ENCODE measurements at places on chromosomes 13 and 19.

DNA sequence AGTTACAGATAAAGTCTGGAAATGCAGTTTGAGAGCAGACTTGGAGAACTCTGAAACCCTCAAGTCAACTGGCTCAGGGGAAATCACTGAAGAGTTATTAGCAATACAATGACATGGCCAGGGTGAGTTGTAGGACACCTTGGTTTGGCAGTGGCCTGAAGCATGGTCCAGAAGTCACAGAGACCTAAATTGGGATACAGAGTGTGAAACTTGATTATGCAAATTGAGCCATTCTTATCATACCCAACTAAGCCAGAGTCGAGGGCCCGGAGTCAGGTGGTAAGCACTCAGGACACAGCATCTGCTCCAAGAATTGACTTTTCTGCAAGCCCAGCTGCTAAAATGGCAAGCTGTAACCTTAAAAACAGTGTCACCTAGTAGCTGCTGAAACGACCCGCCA is 224.5 kb downstream of the DCLK1 start:
- DNase-seq: no peak

DNA sequence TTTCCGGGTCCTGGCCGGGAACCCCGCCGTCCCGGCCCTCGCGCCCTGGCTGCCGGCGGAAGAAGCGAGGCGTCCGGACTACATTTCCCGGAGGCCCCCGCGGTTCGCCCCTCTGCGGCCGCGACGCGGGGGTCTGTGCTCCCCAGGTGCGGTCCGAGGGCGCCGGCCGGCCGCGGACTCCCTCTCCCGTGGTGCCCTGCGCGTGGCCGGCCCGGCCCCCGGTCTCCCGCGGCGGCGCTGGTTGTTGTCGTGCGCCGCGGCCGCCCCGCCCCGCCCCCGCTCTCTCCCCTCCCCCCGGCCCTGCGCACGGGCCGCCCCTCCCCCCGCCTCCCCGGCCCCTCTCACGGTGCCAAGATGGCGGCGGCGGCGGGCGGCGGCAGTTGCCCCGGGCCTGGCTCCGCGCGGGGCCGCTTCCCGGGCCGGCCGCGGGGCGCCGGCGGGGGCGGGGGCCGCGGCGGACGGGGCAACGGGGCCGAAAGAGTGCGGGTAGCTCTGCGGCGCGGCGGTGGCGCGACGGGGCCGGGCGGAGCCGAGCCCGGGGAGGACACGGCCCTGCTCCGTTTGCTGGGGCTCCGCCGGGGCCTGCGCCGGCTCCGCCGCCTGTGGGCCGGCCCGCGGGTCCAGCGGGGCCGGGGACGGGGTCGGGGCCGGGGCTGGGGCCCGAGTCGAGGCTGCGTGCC is at the start of gene KMT2B:
Gene KMT2B, plus strand, starts transcription at position 339 of the 680 bp plus-strand sequence. Its CDS starts 16 bp downstream, at position 355.
- no peak for DNase-seq

DNA sequence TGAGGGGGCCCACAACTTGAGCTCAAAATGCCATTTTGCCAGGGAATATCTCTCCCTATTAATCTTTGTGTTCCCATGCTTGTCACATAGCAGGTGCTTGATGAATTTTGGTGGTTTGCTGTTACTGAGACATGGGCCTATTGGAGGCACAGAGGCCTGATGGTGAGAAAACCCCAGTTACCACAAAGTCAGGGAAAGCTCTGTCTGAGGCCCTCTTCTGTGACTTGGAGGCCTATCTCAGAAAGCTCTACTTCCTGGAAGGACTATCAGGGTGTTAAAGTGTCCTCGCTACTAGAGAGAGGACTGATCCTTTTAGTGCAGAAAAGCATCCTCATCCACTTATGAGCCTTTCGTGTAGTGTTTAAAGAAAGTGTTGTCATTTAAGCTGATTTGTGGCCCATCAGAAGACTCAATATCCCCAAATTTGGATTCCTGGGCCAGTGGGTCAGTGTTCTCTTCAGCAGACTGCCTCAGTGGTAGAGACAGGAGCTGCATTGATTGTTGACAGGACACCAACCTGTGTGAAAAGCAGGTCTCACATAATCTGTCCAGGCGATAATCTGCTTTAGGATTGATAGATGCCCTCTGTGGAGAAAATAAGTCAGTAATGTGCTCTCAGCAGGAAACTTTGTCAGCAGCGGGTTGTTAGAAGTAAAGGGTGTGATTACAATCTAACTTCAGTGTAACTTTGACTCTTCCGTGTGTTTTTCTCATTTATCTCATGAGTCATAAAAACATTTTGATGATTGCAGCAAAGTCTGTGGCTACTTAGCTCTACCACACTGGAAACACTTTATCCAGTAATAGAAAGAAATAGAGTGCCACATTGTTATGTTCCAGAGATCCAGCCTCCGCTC is 121.0 kb downstream of the AKAP11 start:
- DNase-seq: no peak

DNA sequence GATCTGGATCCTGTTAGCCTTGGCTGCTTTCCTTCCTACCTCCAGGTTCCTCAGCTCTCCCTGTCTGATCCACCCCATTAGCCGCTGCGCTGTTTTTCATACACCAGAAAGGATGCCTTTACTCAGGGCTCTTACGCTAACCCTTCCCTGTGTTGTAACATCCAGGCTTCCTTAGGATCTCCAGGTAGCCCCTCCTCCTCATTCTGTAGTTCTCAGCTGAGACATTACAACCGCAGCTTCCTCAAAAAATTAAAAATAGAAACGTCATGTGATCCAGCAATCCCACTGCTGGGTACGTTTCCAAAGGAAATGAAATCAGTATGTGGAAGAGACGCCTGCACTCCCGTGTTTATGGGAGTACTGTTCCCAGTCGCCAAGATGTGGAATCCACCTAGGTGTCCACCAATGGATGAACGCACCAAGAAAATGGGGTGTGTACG is 18.4 kb upstream of the MYADM start:
- DNase-seq: no peak

DNA sequence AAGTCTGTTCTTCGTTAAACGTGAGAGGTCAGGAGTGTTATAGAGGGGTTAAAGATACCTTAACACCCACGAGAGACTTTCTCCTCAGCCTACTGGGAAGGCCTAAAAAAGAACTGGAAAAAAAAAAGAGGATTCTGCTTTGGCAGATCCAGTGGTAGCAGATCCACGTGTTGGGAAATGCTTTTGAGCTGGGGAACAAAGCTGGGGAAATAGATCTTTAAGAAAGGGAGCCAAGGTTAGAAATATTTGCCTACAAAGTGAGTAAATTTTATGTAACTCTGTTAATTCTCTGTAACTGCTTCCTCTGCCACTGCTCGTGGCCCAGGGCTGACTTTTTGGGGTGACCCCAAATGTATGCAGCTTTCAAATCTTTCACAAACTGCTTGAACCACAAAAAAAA is 11.7 kb downstream of the RFX2 start:
- no peak for DNase-seq

DNA sequence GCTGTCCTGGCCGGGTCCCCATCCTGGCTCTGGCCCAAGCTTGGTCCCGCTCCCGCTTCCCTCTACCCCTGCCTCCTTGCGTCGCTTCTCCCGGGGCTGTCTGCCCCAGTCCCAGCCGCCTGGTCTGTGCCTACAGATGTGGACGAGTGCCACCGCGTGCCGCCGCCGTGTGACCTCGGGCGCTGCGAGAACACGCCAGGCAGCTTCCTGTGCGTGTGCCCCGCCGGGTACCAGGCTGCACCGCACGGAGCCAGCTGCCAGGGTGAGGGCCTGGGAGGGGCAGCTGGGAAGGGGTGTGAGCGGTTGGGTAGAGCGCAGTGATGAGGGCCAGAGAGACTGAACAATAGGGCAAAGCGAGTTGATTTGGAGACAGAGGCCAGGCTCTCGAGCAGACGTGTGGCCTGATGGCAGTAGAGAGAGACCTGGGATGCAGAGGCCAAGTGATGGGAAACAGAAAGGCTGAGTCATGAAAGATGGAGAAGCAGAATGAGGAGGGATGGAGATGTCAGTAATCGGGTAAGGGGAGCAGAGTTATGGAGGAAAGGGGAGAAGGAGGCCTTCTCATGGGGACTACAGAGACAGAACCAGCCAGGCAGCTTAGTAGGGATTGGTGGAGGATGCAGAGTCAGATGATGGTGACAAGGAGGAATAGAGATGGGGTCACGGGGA is 9.4 kb downstream of the LTBP4 start:
- DNase-seq: peak; percentile 73

DNA sequence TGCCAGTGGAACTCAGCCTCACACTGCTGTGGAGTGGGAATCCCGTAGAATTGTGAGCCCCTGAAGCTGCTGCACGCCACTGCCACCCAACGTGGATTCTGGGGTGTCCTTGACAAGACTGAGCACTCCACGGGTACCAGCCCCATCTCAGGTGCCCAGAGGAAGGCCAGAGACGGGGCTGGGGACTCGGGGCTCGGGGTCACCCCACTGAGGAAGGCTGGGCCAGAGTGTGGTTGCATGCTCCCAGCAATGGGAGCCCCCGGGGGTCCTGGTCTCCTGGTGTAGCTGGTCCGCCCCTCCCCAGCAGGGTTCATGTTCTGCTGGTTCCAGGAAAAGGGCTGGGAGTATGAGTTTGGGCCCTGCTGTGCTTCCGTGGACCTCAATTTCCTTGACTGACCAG is 15.2 kb downstream of the DAPK3 start:
- DNase-seq: no peak

DNA sequence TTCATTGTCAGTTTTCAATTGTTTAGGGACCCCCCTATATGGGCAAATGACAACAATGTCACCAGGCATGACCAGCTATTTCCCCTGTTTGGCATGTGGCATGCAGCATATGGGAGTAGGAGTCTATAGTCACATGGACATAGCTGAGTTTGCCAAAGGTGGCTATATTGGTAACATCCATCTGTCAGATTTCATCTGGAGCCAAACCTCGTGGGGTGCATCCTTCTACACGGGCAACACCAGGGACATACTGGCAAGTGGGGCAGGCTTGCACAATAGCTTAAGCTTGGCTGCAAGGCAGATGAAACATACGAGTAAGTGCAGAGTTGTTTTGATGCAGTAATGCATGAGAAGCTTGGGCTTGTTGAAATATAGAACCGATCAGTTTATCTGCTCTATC is 24.5 kb upstream of the ZNF816 start:
- no peak for DNase-seq

DNA sequence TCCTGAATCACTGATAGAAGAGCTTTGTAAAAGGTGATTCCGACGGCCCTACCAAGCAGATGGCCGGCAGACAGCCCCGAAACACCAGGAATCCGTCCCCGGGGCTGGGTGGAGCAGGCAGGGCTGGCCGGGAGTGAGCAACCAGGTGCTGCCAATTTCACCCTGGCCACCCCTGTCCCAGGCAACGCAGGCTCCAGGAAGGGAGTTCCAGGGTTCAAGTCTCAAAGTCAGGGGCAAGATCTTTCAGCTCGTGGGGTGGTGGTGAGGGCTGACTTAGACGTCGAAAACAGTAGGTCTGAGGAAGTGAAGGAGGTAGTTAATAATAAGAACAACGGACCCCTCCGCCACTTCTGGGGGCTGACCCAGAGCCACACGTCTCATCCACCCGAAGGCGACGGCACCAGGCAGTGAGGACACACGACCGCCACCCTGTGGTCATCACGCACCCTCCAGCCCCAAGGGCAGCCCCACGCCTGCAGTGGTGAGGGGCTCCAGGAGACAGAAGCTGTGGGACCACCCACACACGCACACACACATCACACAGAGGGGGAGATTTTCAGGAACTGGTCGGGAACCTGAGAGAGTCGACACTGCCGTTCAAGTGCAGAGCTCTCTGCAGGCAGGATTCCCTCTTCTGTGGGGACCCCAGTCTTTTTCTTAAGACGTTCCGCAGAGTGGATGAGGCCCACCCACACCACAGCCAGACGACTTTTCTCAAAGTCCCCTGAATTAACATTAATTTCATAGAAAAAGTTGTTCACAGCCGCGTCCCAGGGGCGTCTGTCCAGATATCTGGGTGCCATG is 67.2 kb downstream of the SPACA7 start:
- DNase-seq: no peak

- DNase-seq: no peak
Measured at GRCh38 chr13:111410232-111411021, 90.0 kb downstream of the TEX29 start.

DNA sequence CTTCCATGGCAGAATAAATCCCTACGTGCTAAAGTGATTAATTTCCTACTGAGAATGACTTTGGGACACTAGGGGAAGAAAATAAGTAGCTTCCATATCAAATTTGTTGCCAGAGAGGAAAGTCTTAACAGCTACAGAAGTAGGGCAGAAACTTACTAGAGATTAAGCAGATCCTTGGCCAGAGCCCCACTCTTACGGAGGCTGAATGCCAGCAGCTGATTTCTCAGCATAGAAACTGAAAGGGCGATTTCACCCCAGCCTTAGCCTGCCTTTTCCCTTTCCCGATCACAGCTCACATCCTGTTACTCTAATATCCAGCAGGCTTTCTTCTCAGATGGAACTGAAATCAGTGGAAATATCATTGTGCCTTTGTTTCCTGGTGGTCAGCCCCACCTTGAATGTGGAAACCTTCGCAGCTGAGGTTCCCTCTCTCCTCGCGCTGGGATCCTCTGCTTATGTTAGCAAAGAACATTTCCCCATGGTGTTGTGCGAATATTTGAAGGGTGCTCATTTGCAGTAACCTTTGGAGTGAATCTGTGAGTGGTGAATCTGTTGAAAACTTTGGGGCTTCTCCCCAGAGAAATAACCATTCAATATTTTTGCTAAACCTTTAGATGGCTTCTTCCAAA is 8.4 kb downstream of the FAM124A start:
- DNase-seq: no peak

- no peak for DNase-seq
Measured at GRCh38 chr13:77384999-77385398, 58.1 kb upstream of the MYCBP2 start.

DNA sequence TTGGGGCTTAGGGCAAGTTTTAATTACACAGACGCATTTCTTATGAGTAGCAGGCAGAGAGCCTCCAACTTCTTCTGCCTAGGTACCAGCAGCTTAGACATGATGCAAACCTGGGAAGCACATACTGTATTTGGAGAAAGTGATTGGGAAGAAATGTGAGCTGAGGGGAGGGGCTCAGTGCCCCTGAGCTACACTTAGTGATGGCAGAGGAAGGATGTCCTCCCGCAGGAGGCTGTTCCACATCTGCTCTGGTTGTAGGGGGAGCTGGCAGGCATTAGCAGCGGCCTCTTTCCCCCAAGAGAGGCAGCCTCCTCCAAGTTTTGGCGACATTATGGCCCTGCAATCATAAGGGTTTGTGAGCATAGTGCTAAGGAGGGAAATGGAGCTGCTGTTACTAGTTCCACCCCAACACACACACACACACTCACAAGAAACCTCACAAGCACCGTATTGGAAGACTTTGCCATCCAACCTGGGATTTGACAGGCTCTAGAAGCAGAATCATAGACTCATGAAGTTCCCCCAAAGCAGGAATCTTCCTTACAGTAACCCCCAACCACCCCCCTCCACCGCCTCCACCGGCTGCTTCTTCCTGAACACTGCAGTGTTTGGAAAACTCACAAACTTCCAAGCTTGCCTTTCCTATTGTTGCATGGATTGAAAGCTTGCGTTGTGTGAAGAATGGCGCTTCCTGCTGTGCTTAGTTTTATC is 3.3 kb downstream of the ALOX5AP start:
- no peak for DNase-seq

GRCh38 chr19:47467914-47468313 is 3.8 kb downstream of the SLC8A2 start:
- DNase-seq: no peak

- DNase-seq: no peak
Measured at GRCh38 chr19:31450696-31451095, 101.5 kb upstream of the TSHZ3 start.

GRCh38 chr19:12751635-12752034 is at the start of gene BEST2:
Gene BEST2, plus strand, starts transcription at chr19:12751791. Its CDS starts 802 bp downstream, at chr19:12752593.
- no peak for DNase-seq

- DNase-seq: no peak
Measured at GRCh38 chr13:53254500-53254899, 225.9 kb downstream of the OLFM4 start.
